GM13977 (cell line): ENCODE measurements at places on chromosomes 7 and 10.

- no peak for DNase-seq
These were observed 22.0 kb downstream of the YKT6 start for GRCh38 chr7:44222776-44223261.

- no peak for DNase-seq
These were observed 9.9 kb downstream of the ST7 start for GRCh38 chr7:116963234-116963633.

DNA sequence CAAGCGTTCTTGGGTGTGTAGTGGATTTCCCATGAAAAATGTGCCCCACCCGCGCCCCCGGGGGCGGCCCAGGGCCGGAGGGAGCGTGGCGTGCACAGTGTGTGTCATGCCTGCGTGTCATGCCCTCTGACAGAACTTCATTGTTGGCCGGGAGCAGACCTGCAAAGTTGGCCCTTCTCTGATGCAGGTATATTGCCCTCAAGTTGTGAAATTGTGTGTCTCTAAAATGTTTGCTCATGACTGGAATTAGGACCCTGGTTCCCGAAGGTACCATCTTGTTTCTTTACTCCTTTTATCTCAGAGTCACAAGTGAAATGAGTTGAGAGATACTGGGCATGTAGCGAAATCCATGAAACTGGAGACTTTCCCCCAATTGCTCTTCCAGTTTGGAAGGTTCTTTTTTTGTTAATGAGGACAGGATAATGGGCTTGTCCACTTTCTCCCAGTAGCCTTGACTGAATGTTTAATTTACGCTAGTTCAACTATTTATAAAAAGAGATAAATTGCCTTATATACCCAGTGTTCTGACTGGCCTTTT lies 26.2 kb downstream of the ADK start:
- DNase-seq: peak; percentile 40

GRCh38 chr10:97825020-97825760 lies 24.5 kb upstream of the GOLGA7B start:
- no peak for DNase-seq

GRCh38 chr7:87000344-87000743 lies 59.1 kb downstream of the ELAPOR2 start:
- no peak for DNase-seq

DNA sequence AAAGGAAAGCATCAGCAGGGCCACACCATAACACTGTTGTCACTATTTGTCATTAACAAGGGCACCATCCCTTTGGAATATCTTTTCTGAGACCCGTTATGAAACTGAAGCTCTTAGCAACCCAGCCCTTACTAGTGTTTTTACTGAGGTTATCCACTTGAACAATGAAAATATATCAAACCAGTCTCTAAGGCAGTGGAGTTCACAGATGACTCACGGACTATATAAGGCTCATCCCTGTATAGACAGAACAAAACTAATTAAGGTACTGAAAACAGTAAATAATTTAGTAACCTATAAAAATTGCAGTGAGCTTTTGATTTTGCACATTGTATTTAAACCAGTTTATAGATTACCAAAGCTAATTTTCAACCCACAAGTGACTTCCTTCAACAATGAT lies 196.0 kb downstream of the ELAPOR2 start:
- DNase-seq: no peak

GRCh38 chr7:134473861-134474291 lies 15.0 kb upstream of the AKR1B1 start:
- DNase-seq: no peak

GRCh38 chr7:68601826-68602225 lies 996.4 kb upstream of the AUTS2 start:
- DNase-seq: no peak

GRCh38 chr7:100444311-100445278 lies 8.3 kb upstream of the PPP1R35 start:
- DNase-seq: no peak

GRCh38 chr7:150936018-150936417 lies 42.1 kb downstream of the KCNH2 start:
- DNase-seq: no peak

DNA sequence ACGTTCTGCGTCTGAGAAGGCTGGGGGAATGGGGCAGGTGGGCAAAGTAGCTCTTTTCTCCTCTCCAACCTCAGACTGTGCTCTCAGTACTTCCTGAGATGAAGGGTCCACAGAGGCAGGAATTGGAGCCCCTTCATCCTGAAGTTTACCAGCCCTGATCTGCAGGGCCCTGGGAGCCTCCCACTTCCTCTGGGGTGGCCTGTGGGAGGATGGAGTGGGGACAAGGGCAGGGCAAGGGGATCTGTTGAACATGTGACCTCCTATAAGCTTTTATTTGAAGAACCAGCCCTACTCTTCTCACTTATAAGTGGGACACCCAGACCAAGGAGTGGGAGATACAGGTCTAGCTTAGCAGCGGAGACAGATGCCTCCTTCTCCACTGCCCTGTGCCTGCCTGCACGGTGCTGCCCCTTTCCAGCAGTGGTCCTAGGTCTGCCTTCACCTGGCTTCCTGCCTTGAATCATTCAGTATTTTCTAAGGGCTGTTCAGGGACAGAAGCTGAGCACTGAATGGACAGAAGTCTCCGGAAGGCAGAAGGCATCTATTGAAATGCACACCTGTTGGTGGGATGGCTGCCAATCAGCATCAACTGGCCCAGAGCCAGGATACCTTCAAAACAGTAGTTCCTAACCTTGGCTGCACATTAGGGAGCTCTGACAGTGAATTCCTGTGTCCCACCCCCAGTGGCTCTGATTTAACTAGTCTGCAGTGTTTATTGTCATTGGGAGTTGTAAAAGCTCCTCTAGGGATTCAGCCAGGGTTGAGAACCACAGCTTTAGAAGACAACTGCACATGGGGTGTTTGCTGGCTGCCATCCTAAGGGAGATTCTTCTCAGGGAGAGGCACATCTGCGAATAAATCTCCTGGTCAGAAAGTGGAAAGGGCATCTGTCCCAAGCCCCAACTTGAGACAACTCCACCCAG lies 2.7 kb upstream of the ARHGAP22 start:
- no peak for DNase-seq

DNA sequence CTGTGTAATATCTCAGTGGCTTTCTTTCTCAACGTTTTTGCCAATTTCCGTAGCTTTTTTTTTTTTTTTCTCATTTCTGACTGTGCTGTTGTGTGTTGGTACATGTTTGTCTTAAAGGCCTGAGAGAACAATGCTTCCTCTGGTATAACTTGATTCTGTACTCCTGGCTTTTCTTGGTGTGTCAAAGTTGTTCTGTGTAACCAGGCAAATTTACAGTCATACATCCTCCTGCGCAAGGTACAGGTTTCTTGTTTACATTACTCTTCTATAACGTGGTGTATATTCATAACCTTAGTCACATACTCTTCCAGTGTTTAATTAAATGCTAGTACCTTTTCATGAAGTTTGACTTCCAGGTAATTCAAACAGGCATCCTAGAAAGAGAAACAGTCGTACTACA lies 8.3 kb upstream of the ARHGAP12 start:
- DNase-seq: no peak

GRCh38 chr10:125792342-125793300 lies 17.0 kb upstream of the MMP21 start:
- no peak for DNase-seq

- no peak for DNase-seq
These were observed 163.3 kb upstream of the AKR1E2 start for GRCh38 chr10:4662576-4663161.

GRCh38 chr7:30252885-30253795 lies 31.3 kb upstream of the ZNRF2 start:
- no peak for DNase-seq

GRCh38 chr10:104117839-104118323 lies 4.1 kb upstream of the SFR1 start:
- no peak for DNase-seq

- no peak for DNase-seq
These were observed 22.3 kb downstream of the PALD1 start for GRCh38 chr10:70500812-70501301.

- no peak for DNase-seq
These were observed 195.3 kb downstream of the BMPER start for GRCh38 chr7:34100661-34101060.

GRCh38 chr7:2010101-2010500 lies 222.6 kb downstream of the MAD1L1 start:
- no peak for DNase-seq

GRCh38 chr10:76644476-76644875 lies 993.1 kb downstream of the KCNMA1 start:
- DNase-seq: no peak

- DNase-seq: no peak
These were observed 560.5 kb upstream of the GALNT17 start for GRCh38 chr7:70571403-70571934.

GRCh38 chr7:92782855-92783254 lies 53.5 kb downstream of the CDK6 start:
- DNase-seq: no peak

DNA sequence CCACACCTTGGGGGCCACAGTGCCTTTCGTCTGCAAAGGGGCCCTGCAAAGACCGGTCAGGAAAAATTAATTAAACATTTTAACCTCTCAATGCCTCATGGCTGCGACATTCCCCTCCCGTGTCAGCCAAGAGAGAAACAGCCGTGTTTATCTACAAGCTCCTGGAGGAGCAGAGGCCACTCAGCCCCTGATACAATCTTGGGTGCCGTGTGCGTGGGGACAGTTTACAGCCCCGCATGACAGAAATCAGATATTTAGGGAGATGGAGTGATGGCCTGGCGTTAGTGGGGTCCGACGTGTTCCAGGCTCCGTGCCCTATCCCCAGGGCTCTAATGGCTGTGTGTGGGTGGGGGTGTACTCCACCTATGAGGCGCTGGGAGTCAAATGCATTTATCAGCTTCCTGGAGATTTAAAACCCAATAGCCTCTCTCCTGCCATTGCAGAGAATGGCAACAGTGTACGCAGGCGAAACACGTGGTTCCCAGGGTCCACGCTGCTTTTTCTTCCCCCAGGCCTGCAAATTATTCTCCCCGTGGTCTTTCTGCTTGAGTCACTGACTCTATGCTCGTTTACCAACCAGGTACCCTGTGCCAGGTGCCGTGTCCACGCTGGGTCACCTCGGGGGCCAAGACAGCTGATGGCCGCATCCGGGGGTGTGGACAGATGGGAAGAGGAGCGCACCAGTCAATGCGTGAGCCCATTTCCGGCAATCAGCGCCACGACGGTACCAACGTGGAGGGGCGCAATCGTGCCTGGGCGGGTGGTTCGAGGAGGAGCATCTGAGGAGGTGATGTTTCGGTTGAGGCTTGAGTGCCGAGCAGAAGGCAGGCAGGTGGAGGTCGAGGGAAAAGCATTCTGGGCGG lies 26.6 kb upstream of the PSMG3 start:
- no peak for DNase-seq

- DNase-seq: no peak
These were observed 31.0 kb upstream of the ABCB4 start for GRCh38 chr7:87506246-87507180.

- DNase-seq: no peak
These were observed 228.9 kb upstream of the PITRM1 start for GRCh38 chr10:3401491-3401938.

- DNase-seq: no peak
These were observed 7.4 kb downstream of the CCNY start for GRCh38 chr10:35343739-35344138.

DNA sequence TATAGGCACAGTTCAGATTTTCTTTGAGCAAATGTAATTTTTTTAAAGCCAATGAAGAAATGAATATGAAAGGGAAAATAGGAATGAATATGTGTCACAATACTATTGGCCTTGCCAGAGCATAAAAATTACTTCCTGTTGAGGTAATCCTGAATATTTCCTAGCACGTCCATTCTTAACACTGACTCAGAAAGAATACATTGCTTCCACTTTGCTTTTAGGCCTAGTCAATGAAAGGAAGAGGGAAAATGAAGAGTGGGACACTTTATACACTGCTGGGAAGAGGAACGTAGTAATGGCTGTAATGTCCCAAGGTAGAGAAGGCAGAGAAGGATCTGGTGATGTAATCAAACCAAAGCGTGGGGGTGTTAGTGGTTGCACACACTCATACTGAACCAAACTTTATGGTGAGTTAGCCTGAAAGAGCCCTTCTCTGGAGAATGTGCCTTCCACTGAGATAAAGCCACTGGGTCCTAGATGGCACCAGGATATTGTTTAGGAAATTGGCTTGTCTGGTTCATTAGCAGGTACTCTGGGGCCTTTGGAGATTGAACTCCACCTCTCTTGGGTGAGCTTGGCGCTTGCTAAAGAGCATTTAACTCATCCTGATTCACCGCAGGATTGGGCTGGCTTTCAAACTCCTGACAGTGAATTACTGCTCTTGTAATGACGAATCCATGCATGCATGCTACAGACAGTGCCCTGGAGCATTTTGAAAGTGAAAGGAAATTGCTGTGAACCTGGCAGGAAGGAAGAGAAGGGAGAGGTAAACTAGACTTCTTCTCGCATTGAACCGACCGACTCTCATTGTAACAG lies 254.9 kb downstream of the KIAA1217 start:
- DNase-seq: peak; percentile 47

DNA sequence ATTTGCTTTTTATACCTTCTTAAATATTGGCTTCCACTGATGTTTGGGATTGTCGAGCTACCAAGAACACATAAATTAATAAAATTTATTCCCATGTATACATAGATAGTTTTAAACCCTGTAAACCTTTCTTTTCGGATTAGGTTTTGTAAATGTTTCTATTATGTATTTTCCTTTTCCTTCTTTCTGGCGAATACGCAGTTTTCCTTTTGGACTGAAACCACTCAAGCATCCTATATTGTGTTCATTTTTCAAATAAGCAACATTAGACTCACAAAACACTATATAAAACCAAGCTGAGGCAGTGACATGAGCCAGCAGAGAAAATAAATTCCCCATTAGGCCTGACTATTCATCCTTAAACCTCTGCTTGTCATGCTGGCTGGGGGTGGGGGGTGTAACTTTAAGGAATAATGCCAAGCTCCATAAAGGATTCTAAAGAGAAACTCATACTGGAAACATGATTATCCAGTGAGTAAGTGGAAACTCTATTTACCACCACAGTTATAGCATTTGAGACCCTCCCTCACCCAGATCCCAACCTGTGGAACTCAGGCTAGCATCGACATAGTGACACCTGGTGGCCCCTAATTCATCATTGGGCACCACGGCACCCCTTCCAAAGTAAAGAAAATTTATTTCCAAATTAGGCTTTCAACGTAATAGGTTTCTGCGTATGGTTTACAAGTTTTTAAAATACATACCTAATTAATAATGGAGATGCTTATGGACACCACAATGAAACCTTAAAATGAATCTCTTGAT lies 86.5 kb upstream of the CELF2 start:
- no peak for DNase-seq

GRCh38 chr7:196778-197321 lies 4.5 kb downstream of the FAM20C start:
- DNase-seq: no peak

- no peak for DNase-seq
These were observed 139.0 kb downstream of the DOCK4 start for GRCh38 chr7:112067200-112067599.
